ENCODE measurements at places on chromosomes 4 and X.

- DNase-seq = no peak
These were observed 23.5 kb upstream of the GALNT7 start for GRCh38 chr4:173145131-173145530.

GRCh38 chrX:119236623-119237561 lies 807 bp downstream of the PGRMC1 start:
- DNase-seq = no peak

DNA sequence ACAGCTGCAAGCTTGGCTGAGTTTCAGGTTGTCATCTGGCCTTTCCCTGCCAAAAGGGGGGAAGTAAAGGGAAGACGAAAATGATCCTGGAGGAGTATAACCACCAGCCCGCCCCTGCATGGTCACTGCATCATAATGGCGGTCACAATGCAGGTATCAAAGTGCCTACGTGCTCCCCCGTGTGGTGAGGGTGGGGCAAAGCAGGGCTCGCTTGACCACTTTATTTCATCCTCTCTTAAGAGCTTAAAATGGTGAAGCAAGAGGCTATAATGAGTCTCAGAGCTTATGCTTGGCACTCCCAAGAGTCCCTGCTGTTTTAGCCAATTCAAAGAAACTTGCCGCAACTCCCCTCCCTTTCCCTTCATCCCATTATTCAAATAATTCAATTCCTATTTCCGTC lies 105.6 kb downstream of the APOOL start:
- DNase-seq = peak; percentile 51

- DNase-seq = no peak
These were observed 206.3 kb upstream of the ANXA3 start for GRCh38 chr4:78345237-78345636.

GRCh38 chr4:33626221-33626620 lies 2618.1 kb downstream of the ARAP2 start:
- DNase-seq = no peak
